ENCODE measurements at places on chromosomes 6 and 20.
A peak's percentile ranks its signal among the peaks of the same experiment; 100 is the strongest.

GRCh38 chr6:105898286-105898685 lies 187.8 kb upstream of the PRDM1 start:
- no peak for DNase-seq

GRCh38 chr6:113281431-113281830 lies 575.7 kb upstream of the MARCKS start:
- no peak for DNase-seq

- DNase-seq: no peak
These were observed 712 bp downstream of the DEK start for GRCh38 chr6:18263418-18264218.

DNA sequence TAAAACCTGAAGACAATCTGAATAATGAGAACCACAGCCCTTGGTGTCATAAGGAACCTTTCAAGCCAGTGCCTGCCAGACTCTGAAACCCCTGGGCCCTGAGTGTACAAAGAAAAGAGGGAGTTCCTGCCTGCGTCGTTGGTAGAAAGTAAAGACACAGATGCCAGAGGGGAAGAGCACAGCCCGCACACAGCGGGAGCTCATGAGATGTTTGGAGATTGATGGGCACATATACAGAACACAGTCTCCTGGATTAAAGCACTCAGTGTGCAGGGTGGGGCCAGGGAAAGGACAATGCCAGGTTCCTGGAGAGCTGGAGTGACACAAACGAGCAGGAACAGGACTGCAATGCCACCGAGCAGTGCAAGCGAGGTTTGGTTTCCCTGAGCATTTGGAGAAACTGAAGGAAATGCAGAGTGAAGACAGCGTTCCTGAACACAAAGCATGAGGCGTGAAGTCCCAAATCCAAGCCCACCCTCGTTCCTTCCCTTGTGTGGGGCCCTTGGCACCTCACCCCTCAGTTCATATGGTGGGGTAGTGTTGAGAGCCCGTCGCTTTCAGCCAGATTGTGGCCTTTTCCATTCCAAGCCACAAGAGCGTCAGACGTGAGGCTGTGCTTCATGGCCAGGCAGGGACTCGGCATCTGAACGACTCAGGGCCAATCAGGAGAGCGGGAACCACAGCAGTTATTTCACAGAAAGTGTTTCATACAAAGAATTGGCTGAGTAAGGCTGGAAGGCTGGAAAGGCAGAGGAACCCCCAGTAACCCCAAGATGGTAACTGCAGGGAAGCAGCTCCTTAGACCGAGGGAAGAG lies 41.0 kb upstream of the RPS6KA2 start:
- no peak for DNase-seq

GRCh38 chr6:79438030-79438429 lies 99.2 kb downstream of the LCA5 start:
- DNase-seq: no peak

GRCh38 chr6:24513602-24514001 lies 18.8 kb downstream of the ALDH5A1 start:
- DNase-seq: no peak

- no peak for DNase-seq
These were observed 365.7 kb downstream of the ZFAND3 start for GRCh38 chr6:38185244-38185643.

DNA sequence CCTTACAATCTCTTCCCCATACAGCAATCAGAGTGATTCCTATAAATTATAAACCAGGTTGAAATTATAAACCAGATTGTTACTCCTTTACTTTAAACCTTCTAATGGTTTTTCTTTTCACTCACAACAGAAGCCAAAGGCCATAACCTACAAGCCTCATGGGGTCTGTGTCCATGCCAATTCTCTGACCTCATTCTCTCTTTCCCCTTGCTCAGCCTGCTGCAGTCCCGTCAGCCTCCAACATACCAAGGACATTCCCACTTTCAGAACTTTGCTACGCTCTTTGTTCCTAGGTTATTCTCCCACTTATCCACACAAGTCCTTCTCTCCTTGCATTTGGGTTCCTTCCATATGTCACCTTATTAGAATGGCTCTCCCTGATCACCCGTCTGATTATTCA lies 277.9 kb upstream of the TCF21 start:
- DNase-seq: no peak

DNA sequence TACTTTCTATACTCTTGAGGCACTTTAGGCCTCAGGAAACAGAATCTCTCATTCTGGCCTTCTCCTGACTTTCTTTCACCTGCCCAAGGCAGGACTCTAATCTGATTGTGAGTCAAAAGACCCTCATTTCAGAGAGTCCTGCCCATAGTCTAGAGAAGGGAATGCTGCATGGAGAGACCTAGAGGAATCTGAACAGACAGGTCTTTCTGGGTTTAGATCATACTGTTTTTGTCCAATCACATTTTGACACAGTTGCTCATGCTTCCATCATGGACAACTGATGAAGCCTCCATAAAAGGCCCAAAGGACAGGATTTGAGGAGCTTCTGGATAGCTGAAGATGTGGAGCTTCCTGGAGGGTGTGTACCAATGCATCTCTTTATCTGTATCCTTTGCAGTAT lies 48.1 kb upstream of the BTBD3 start:
- DNase-seq: no peak

- no peak for DNase-seq
These were observed 54.6 kb downstream of the GJA10 start for GRCh38 chr6:89948876-89949275.

GRCh38 chr6:3961581-3962215 lies 112.5 kb downstream of the FAM50B start:
- DNase-seq: no peak

DNA sequence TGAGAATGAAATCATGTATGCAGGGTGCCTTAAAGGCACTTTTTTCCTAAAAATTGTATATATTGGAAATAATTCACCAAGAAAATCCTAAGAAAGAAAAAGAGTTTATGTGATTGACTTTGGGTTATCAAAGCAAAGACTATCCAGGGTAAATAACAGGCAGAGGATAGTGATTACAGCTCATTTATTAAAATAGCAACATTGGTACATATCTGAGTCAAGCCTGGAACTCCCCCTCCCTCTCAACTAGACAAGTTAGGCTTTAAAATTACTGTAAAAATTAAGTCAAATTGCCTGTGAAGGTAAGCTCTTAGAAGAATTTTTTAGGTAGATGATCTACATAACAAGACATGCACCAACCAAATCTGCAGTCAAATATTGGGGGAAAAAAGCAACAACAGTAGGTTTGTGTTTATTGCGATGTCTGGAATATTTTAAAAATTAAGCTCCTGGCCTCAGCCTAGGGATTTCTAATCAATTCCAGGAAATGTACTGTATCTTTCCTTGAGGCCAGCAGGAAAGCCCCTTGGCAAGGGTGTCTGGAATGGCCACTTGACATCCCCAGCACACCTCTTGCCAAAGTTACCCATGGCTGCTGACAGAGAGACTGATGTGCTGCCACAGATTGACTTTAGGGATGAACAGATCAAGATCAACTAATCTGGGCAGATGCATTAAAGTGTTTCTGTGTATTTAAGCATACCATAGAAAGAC lies 31.2 kb upstream of the HBS1L start:
- no peak for DNase-seq

DNA sequence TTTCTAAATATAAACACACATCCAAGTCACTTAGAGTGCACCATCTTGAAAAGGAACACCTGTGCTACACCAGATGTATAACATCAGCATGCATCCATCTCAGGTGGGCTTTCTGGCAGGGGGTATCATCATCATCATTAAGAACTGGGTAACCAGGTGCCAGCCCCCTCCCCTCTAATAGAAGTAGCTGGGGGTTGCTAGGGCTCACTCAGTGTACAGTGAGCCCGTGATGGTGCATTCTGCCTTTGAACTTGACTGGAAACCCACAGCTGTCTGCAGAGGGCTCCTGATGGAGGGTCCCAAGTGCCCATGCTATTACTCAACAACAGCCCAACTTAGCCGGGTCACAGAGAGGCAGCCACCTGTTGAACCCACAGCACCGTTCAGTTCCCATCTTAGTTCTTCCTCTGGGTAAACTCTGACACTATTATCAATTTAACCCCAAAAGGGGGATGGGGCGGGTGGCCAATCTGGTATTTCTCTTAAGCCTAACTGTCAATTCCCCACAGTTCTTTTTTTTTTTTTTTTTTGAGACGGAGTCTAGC lies 32.7 kb upstream of the CCND3 start:
- no peak for DNase-seq

- DNase-seq: no peak
These were observed 231.5 kb downstream of the C6orf118 start for GRCh38 chr6:165077876-165078275.

DNA sequence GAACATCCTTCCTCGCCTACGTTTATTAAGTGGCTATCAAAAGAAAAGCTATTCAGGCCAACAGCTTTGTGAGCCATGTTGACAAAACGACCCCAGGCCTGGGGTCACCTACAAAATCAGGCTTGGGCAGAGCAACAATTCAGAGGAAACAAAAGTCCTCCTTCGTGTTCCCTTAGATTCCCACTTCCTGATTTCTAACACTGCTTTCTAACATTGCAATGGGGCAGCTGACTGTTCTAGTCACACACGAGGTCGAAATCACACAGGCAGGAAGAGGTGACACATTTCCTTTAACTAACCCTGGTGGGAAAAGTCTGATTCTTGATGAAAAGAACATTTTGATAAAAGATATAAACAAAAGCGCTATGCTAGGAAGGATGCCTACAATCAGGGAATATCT lies 31.9 kb downstream of the WDR27 start:
- no peak for DNase-seq

DNA sequence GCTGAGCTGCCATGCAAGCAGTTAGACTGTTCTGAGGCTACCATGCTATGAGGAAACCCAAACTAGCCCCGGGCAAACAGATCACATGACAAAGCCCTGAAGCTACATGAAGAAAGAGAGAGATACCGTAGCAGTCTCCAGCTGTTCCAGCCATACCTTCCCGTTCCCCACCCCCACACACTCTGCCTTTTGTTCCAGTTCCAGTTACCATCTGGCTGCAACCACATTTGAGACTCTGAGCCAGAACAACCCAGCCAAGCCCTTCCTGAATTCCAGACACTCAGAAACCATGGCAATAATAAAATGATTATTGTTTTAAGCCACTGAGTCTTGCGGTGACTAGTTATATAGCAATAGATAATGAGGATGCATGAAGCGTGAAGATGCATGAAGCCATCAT lies 28.3 kb downstream of the RIN2 start:
- DNase-seq: no peak

- no peak for DNase-seq
These were observed 542.1 kb upstream of the AGPAT4 start for GRCh38 chr6:161815965-161816364.

GRCh38 chr6:160974304-160974771 lies 17.2 kb upstream of the MAP3K4 start:
- DNase-seq: peak; percentile 17

- DNase-seq: no peak
These were observed 33.2 kb upstream of the NCOA3 start for GRCh38 chr20:47468290-47469050.

DNA sequence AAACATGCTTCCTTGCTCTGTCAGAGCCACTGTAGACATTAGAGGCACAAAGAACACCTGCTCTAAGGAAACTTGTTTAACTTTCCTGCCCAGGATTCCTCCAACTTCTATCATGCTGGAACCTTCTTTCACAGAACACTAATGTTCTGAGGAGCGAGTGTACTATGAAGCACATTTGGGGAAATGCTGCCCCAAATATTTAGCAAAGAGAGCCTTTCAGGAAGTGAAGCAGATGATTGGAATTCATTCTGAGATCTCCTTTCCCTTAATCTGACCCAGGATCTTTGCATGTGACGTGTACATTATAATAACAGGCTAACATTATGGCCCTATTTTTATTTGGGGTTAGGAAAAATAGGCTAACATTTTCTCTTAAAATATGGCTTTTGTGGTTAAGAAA lies 21.0 kb upstream of the FYN start:
- DNase-seq: no peak

GRCh38 chr6:42038811-42039408 lies 11.4 kb upstream of the TAF8 start:
- DNase-seq: no peak

DNA sequence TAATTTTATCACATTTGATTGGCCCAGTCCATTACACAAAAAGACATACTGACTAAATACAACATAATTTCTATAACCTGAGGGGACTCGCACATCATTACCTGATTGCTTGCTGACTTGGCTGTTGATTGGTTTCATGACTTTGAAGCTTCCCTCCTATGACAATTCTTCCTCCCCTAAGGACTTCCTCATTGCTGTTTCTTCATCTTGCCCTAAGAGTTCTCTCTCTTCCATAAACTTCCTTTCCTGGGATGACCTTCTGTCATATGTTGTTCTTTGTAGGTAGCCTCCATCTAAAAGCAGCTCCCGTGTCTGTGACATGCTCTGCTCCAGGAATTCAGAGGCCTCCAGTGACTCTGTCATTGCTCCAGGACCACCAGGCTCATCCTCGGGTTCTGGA lies 22.6 kb downstream of the RSPH3 start:
- DNase-seq: no peak

DNA sequence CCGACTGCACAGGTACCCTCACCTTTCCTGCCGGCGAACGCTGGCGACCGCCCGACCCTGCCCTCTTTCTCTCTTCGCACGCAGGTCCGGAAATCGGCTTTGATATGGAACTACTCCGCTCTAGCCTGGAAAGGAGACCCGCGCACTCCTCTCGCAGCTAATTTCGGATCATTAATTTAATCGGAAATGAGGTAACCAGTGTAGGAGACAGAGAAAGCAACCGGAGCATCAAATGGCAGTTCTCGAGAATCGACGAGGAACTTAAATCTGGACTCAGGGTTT lies 949 bp upstream of the ATXN1 start:
- no peak for DNase-seq

DNA sequence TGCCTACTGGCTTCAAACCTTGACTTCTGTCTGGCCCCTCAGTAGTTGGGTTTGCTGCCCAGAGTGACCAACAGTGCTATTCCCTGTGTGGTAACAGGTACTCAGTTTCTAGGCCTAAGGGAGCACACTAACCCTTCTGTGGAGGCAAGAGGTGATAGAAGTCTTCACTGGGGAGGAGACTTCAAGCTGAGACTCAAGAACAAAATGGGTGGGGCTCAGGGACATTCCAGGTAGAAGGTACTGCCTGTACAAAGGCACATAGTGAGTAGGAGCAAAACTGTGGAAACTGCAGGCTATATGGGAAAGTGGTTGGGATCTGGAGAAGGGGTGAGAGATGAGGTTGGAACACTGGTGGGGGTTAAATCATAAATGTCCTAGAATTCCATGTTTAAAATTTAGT lies 2.3 kb upstream of the SCAND1 start:
- DNase-seq: no peak

- no peak for DNase-seq
These were observed 12.0 kb downstream of the TMEM63B start for GRCh38 chr6:44139351-44139743.

- no peak for DNase-seq
These were observed 192.0 kb downstream of the PREX1 start for GRCh38 chr20:48635791-48636267.

DNA sequence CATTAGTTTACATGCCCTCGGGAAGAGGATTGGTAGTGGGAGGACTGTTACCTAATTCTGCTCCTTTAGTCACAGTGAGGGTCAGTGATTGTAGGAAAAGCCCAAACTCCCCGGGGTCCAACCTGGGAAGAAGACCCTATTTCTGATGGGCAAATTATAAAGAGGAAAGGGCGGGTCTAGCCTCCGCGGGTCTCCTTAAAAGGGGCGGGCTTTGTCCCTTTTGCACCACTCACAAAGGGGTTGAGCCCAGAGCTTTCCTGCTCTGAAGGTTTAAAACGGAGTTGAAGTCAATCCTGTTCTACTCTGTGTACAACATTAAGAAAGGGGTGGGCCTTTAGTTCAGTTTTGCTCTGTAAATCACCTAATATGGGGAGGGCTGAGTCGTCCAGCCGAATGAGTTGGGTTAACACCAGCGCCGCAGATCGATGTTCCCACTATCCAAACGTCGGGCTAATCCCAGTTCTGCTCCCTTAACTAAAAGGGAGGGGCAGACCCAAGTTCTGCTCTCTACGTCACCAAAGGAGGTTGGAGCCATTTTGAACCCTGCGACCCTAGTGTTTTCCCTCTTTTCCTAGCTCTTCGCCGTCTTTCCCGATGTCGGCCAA lies 920 bp upstream of the RNF5 start:
- peak; percentile 56 for DNase-seq
